Neural progenitor cell (in vitro differentiated cells): ENCODE measurements at places on chromosomes 11 and 22.

GRCh38 chr22:49301398-49302149 is 526.1 kb downstream of the BRD1 start:
- DNase-seq, result no peak

GRCh38 chr22:39277142-39277607 is 32.4 kb upstream of the PDGFB start:
- DNase-seq, result no peak

- peak; percentile 11 for DNase-seq
Measured at GRCh38 chr11:74141241-74141695, 29.5 kb downstream of the C2CD3 start.

- DNase-seq, result peak; percentile 52
Measured at GRCh38 chr11:111762981-111763643, 3.1 kb downstream of the PPP2R1B start.

GRCh38 chr11:44893846-44894617 is 56.7 kb downstream of the TP53I11 start:
- DNase-seq, result peak; percentile 95

DNA sequence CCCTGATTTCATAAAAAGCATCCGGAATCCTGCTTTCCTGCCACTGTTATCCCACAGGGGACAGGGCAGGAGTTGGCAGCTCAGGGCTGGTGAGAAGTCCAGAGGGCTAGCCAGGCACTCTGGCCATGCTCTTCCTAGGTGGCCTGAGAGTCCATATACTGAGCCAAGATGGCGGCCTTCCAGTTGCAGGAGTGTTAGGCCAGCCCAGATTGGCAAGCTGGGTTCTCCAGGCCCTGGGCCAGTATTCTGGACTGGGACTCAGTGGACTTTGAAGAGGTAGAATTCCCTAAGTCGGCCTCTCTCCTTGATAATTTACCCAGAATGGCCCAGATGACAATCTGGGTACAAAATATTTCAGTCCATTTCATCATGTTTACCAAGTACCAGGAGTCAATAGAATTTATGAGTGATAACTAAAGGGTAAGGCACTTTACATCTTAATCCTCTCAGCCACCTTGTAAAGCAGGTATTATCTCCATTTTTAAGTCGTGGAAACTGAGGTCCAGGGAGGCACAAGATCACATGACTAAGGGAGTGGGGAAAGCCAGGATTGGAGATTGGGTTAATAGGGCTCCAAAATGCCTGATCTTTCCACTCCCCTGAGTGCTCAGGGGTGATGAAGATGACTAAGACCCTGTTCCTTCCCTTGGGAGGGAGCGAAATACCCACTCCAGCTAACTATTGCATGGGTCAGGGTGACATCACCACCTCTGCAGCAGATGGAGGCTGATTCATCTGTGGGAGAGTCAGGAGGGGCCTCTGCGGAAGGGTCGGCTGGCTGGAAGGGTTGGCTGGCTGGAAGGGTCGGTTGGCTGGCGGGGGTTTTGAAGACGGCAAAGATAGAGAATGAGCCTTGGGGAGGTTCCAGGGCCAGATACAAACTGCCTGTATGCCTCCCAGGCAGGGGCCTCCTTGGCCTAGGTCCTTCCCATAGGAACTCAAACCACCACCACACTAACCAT is 1.2 kb upstream of the MICALL1 start:
- DNase-seq, result no peak

- no peak for DNase-seq
Measured at GRCh38 chr22:24102366-24103200, 78.7 kb upstream of the SUSD2 start.

DNA sequence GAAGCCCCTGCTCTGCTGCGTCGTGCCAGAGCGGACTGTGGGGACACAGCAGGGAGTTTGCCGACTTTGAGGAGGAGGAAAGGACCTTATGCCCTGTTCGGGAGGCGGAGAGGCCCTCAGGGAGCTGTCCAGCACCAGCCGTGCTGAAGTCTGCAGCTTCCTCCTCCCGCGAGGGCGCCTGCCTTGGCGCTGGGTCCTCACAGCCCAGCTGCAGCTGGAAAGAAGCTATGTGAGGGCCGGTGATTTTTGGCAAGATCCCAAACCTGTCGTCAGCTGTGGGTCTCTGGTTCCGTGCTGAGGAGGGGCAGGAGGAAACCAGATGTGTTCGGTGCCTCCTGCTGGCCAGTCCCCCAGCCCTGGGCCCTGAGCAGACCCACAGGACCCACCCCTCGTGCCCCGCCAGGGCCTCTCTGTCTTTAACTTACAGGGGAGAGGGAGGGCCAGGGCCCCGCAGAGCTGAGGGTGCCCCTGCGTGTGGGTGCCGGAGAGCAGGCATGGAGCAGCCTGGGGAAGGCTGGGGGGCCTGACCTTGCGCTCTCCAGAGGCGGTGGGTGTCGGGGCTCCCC is 12.0 kb downstream of the BRSK2 start:
- peak; percentile 93 for DNase-seq

- DNase-seq, result no peak
Measured at GRCh38 chr22:30649430-30650007, 13.9 kb downstream of the SLC35E4 start.

GRCh38 chr11:92251980-92252379 is 27.4 kb downstream of the FAT3 start:
- no peak for DNase-seq

- no peak for DNase-seq
Measured at GRCh38 chr11:112408517-112408916, 147.9 kb upstream of the PLET1 start.

DNA sequence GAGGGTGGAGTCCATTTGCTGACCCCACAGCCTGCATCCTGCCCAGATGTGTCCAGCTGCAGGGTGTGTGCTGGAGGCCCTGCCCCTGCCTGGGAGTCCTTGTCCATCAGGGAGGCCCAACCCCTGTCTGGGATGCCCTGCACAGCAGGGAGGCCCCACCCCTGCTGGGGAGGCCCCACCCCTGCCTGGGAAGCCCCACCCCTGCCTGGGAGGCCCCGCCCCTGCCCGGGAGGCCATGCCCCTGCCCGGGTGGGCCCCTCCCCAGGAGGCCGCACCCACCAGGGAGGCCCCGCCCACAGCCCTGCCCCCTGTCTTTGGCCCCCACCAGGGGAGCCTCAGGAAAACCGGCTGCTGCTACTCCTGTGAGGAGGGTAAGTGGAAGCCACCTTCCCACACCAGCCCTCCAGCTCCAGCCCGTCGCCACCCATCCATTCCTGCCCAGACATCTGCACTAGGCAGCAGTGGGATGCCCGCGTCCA is 37.2 kb downstream of the MUC5B start:
- no peak for DNase-seq

- no peak for DNase-seq
Measured at GRCh38 chr11:110435780-110436717, 6.3 kb downstream of the FDX1 start.

- DNase-seq, result no peak
Measured at GRCh38 chr11:19892876-19893275, 180.2 kb downstream of the NAV2 start.

DNA sequence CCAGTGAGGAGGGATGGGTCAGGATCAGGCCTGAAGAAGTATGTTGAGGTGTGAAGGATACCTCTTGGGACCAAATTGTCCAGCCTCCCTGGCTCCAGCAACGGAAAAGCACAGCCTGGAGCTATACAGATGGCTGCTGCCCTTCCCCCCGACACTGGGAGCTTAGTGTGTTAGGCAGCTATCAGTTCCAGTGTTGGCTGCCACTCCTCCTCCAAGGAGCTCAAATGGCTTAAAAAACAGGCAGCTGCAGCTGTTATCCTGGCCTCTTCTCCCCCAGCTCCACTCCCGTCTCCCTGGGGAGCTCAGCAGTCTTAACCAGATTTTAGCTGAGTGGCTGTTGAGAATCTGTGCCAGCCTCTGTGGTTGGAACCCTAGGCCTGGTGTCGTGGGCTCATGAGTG is 225.0 kb downstream of the JRKL start:
- DNase-seq, result peak; percentile 25

GRCh38 chr11:107830915-107831540 is 27.6 kb downstream of the SLC35F2 start:
- no peak for DNase-seq

DNA sequence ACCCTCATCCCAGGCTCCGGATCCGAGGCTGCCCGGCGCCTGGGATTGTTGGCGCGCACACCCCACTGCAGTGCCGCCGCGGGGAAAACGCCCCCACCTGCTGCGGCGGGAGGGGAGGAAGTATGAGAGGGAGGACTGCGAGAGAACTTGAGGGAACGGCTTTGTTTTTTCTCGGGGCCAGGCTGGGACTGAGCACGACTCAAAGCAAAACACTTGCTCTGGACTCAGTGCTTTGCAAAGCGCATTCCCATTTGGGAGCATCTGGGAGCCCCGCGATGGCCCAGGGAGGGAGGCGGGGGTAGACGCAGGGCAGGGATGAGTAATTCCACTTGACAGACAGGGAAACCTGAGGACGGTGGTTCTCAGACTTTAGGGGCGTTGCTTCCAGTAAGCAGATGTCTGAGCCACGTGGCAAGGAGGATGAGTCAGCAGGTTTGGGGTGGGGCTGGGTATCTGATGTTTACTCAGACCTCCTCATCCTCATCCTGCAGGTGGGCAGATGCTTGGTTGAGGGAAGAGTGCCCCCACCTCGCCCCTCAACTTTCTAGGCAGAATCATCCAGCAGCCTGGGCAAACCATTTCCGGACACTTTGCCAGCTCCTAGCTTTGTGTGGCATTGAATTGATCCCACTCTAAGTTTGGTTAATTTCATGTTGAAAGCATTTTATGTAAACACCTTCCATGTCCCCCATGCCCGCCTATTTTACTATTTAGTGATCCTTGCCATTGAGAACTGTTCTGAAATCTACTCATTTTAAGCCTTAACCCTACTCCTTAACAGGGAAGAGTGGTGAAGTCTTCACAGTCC is 1.5 kb downstream of the MIAT start:
- DNase-seq, result peak; percentile 94

DNA sequence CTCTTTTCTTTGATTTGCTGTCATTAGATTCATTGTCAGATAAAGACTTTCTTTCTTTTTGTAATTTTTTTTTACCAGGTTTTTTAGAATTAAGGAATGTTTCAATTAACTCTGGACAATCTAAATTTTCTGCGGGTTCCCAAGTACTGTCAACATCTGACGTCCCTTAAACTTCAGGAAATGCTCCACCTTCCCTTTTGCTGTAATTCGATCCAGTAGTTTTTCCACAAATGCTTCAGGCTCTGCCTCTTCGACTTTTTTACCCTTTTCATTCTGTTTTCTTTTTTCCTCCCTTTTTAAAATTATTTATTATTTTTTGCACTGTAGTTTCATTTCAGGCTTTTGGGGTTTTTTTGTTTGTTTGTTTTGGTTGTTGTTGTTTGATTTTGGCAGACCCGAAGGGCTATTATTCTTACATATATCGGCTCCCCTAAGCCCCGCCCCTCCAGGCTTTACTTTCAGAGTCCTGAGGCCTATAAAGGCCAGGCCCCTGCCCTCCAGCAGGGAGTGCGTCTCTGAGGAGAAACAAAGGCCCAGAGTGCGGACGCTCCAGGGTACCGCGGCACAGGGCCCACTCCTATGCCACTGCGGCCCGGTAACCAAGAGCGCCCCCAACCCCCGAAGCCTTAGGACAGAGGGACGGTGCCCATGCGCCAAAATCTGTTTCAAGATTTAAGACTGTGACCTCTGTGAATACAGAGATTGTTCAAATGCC is 116.4 kb downstream of the TYR start:
- peak; percentile 72 for DNase-seq

DNA sequence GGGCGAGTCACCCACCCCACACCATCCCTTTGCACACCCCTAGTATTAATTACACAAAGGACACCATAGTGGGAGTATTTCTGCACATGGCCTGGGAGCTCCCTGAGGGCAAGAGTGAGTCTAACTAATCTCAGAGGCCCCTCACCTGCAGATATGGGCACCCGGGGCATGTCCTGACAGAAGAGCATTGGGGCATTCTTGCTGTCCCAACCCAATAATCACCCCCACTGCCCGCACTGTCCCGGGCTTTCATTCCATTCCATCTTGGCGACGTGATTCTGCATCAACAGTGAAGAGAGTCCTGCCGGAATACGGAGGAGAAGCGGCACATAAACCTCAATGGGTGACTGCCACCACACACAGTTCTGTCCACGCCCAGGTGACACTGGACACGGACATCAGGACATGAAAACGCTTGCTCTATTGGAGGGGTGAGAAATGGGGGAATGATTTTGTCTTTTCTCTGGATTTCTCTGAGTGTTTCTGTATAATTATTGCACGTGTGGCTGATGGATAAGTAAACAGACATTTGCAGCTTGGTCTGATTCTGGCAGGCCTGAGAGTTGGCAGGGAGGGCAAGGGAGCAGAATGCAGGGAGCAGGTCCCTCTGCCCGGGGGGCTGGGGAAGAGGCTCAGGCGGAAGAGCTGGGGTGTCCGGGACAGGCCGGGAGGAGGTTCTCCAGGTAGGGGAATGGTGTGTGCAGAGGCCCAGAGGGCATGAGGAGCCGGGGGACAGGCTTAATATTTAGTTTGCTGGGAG is 38.2 kb downstream of the SCUBE1 start:
- no peak for DNase-seq

GRCh38 chr11:10373340-10373739 is 68.5 kb downstream of the ADM start:
- DNase-seq, result no peak

DNA sequence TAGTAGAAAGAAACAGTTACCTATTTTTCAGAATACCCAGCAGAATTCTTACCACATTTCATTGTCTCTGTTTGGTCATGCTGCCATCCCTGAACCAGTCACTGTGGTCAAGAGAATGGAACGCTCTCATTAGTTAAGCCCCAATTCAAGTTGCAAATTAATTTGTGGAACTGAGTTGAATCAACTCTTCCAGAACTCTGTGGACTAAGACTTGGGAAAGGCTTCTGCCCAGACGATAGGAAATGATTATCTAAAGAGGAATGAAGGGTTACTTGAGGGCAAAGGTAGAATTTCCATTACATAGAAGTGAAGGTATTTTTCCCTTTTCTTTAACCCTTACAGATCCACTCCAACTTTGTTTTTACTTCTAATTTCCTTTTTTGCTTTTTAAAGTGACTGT is 286.4 kb downstream of the DYNC2H1 start:
- DNase-seq, result no peak

- DNase-seq, result peak; percentile 53
Measured at GRCh38 chr11:44243086-44243485, 66.9 kb downstream of the ALX4 start.

- DNase-seq, result peak; percentile 34
Measured at GRCh38 chr11:117752721-117753237, 44.2 kb downstream of the DSCAML1 start.

DNA sequence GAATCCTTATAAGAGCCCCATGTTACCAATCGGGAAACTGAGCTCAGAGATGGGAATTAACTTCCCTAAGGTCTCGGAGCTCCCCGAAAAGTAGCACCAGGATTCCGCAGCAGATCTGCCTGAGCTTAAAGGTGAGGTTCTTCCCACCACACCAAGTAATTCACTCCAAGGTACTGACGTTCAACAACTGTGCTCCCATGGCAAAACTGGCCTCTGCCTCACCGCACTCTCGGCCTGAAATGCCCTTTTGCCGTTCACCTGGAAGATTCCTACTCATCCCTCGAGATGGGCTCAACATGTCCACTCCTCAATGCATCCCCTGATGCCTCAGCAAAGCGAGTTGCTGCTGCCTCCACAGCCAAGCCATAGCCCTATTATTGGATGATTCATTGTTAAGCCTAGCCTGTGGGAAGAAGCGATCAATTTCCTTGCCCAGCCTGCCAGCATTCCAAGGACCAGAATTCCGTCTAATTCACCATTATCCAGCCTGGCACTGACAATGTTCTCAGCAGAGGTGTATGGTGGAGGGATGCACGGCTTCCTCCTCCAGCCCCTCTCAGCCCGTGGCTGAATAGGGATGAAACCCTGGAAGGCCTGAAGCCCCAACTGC is 4.2 kb downstream of the PLAAT3 start:
- no peak for DNase-seq
